ENCODE measurements at places on chromosomes 5 and 9. TPM values are rescaled to one million over a fixed set of nuclear protein-coding genes. Genes with fewer than 3 reads are reported as not detected.

HTR4 gene
- not detected for total RNA-seq

OCLN gene
- 0.52 TPM for total RNA-seq

CENPK gene
- 85.7 TPM for total RNA-seq

MEGF10 gene
- total RNA-seq, result not detected

SMAD5 gene
- 19.0 TPM for total RNA-seq

Measured in activated CD8-positive, alpha-beta memory T cell treated with anti-CD3 and anti-CD28 coated beads for 36 hours (primary cell).